ENCODE measurements at places on chromosomes 7 and 10.

DNA sequence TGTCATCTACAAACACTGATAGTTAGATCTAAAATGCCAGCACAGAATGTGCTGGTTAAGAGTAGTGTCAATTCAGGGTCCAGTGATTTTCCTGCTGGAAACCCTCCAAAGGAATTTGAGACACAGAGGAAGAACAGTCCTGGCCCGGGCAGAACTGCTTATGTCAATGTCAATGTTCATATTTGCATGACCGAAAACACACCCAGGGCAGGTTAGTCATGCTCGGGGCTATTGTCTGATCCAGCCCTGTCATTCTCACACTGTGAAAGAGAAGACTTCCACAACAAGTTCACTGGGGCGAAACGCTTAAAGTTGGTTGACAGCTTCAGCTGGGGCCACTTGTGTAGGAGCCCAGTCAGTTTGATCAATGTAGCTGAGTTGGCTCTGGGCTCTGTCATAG, 139.3 kb downstream of the C1GALT1 start:
- DNase-seq: no peak

DNA sequence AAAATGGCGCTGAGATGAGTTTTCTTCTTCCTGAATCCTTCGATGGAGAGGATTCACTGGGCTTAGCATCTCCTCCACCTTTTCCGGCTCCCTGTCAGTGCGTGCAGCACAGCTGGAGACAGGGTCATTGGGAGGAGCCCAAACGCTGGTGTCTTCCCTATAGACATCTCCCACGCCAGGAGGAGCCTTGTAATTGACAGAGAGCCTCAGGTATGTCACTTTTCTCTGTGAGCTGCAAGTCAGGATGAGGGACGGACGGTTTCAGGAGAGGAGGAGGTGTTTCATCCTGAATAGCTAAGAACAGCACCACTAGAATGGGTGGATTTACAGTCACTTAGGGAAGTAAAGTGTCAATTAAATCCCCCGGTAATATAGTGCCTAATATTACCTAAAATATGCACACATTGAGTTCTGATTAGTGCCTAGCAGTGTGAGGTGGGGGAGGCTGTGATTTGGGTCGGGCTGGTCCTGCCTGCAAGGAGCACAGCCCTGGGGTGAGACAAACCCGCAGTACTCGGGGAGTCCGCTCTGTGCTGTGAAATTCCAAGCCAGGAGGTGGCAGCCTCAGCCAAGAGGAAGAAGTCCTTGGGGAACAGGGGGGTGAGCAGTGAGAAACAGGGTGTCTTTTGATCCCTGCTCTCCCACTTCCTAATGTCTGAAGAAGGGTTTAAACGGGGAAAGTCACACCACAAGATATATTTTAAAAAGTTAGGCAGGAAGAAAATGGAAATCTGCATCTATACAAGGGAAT, 28.2 kb downstream of the IL15RA start:
- DNase-seq: peak; percentile 56

DNA sequence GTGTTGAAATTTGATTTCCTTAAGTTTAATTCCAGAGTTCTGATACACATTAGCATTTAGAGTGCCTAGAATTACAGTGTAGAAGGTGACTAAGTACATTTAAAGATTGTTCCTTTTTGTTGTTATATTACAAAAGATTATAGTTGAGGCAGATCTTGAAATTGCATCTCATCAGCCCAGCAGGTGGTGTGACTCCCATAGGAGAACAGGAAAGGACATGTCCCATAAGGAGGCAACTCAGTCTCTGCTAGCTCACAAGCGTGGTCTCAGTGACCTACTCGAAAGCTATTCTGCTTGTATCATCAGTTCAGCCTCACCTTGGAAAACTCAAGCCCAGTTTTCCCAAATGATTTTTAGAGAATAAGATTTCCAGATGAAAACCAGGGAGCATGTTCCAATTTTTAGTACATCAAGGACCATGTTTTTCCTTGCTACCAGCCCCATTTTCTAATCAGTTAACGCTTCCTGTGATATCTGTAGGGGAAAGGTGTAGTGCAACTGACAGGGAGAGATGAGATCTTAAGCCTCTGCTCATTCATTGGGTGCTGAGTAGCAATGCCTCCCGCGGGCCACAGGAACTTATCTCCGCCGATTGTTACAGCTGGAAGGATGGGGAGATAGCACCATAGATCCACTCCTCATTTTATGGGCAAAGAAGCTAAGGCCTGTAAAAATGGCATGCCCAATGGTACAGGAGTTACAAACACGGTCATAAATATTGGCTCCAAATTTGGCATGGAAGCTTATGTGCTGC, 1.1 kb upstream of the GNAI1 start:
- DNase-seq: peak; percentile 32

GRCh38 chr7:68694656-68695055, 903.6 kb upstream of the AUTS2 start:
- no peak for DNase-seq

- DNase-seq: peak; percentile 50
These were observed 11.8 kb downstream of the ZAN start for GRCh38 chr7:100745184-100745583.

DNA sequence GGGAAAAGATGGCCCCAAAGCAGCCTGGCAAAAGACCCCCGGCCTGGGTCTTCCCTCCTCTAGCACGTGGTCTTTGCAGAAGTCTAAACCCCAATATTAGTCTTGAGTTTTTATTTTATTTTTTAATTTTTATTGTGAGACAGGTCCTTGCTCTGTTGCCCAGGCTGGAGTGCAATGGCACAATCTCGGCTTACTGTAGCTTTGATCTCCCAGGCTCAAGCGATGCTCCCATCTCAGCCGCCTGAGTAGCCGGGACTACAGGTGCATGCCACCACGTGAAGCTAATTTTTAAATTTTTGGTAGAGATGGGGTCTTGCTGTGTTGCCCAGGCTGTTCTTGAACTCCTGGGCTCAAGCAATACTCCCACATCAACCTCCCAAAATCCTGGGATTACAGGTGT, 40.3 kb upstream of the MXI1 start:
- no peak for DNase-seq

- no peak for DNase-seq
These were observed 27.8 kb upstream of the CDHR3 start for GRCh38 chr7:105935250-105935649.

DNA sequence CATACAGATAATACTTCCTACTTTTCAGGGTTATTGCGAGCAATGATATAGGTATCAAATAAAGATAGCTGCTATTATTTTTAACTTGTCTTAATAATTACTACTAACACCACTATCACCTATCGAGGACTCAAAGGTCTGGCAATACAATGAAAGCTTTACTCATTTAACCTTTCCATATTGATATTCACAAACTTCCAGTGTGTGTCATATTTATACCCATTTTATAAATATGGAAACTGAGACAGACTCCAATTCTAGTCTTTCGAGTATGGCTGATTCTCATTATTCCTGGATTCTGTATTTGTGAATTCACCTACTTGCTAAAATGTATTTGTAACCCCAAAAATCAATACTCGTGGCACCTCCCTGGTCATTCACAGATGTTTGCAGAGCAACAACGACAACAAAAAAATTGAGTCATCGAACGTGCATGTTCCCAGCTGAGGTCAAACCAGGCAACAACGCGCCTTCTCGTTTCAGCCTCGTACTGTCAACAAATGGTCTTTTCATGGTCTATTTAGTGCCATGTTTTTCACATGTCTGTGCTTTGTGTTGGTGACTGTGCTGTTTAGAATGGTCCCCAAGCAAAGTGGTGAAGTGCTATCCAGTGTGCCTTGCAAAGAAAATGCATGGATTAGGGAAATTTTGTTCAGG, 51.7 kb downstream of the SMURF1 start:
- peak; percentile 30 for DNase-seq

DNA sequence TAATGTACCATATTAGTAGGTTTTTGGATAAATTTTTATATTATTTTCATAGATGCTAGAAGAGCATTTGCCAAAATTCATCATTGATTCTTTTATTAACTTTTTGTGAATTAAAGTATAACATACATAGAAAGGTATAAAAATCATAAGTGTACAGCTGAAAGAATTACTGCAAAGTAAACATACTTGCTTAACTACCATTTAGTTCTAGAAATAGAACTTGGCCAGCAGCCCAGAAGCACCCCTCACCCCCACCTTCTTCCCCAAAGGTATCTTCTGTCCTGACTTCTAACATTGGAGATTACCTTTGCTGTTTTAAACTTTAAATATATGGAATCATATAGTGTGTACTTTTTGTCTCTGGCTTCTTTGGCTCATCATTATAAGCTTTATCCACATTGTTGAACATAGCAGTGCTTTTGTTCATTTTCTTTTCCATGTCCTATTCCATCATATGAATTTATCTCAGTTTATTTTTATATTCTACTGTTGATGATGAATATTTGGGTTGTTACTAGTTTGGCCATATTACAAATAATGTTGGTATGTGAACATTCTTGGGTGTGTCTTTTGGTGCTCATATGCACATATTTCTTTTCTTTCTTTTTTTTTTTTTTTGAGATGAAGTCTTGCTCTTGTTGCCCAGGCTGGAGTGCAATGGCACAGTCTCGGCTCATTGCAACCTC, 142.8 kb downstream of the ADK start:
- no peak for DNase-seq

DNA sequence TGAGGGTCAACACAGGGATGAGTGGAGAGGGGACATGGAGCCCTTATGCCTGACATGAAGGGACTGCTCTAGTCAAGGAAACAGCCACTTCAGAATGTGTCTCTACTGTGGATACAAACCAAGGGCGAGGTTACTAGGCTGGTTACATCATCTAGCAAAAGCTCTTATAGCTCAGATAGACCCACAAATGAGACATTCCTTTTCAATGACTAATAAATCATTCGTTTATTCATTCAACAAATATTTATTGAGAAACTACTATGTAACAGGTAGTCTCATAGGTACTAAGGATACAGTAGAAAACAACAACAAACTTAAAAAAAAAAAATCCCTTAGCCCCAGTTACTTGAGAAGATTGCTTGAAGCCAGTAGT, 219.5 kb downstream of the KIAA1217 start:
- DNase-seq: no peak
